Stomach (tissue), 19 donors: ENCODE measurements at places on chromosomes 16 and 17.

GRCh38 chr16:70723740-70724145, 37.9 kb upstream of the MTSS2 start:
- no peak for DNase-seq

DNA sequence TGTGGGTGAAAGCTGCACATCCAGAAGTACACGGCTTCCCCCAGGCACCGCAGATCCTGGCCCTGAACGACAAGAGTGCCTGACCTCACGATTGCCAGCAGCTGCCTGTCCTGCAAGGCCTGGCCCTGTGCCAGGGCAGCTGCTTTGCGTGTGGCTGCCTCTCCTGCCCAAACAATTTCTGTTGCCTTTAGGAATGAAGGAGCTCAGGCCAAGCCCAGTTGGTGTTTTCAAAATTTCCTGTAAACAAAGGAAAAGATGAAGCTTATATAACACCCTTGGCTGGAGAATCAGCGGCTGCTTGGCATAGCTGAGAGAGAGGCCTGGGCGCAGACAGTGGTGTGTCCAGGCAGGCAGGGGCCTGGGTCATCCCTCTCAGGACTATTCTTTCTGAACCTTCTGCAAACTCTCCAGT, 11.7 kb upstream of the SLC47A2 start:
- DNase-seq: peak; percentile 88

DNA sequence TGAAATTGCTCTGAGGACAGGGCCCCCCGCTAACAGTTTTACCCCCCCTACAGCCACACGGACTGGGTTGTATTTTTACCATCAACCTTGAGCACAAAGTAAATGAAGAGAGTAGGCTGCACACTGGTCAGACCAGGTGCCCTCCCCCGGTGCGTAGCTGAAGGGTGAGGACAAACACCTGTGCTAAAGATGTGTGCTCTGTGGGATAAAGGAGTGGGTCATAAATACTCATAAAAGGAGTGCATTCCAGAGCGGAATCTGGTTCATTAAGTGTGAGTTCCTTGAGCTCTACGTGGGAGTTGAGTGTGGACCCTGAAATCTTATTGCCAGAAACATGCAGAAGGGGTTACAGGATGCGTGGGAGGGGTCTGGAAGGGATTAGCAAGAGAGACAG, 217.0 kb downstream of the CCDC182 start:
- no peak for DNase-seq

- DNase-seq: no peak
These were observed 33.8 kb downstream of the ZNRF1 start for GRCh38 chr16:75032655-75033054.

DNA sequence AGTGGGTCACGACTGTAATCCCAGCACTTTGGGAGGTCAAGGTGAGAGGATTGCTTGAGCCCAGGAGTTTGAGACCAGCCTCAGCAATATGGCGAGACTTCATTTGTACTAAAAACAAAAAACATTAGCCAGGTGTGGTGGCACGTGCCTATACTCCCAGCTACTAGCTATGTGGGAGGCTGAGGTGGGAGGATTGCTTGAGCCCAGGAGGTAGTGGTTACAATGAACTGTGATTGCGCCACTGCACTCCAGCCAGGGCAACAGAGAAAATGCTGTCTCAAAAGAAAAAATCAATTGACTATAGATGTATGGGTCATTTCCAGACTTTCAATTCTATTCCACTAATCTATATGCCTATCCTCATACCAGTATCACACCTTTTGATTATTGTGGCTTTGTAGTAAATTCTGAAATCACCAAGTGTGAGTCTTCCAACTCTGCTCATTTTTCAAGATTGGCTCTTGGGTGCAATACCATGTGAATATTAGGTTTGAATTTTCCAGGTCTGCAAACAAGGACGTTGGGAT, 27.2 kb upstream of the CEP20 start:
- no peak for DNase-seq

DNA sequence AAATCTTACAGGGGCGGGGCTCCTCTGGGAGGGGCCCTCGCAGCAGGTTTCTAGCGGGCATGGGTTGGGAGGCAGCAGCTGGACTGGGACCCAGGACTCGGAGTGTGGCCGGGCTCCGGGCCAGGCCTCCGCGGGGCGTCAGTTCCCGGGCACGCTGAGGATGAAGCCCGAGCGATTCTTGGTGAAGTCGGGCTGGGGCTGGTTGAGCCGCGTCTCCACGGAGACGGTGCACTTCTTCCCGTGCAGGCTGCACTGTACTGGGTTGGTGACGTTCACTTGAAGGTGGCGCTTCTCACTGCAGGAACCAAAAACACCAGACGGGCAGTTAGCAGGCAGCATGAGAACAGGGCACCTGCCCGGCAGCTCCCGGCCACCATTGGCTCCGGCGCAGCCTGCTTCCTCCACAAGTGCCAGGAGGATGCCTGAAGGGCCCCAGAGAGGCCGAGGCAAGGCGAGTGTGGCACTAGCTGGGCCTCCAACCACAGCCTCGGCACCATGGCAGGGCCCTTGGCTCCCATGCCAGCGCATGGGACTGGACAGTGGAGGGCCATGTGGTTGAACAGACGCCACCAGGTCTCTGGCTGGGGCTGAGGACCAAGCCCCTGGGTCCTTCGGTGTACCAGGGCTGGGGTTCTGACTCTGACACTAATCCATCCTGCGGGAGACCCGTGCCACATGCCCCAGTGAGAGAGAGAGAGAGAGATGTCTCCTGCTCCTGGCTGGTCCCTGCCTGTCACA, 8.0 kb downstream of the CDK5R1 start:
- no peak for DNase-seq
